ENCODE measurements at places on chromosomes 7 and 10.
A peak's percentile ranks its signal among the peaks of the same experiment; 100 is the strongest.

- DNase-seq: peak; percentile 63
These were observed 79.7 kb downstream of the DLG5 start for GRCh38 chr10:77846718-77847311.

GRCh38 chr10:17780727-17781126, 28.4 kb upstream of the MRC1 start:
- no peak for DNase-seq

GRCh38 chr7:1591876-1592275, 22.0 kb upstream of the PSMG3 start:
- no peak for DNase-seq

DNA sequence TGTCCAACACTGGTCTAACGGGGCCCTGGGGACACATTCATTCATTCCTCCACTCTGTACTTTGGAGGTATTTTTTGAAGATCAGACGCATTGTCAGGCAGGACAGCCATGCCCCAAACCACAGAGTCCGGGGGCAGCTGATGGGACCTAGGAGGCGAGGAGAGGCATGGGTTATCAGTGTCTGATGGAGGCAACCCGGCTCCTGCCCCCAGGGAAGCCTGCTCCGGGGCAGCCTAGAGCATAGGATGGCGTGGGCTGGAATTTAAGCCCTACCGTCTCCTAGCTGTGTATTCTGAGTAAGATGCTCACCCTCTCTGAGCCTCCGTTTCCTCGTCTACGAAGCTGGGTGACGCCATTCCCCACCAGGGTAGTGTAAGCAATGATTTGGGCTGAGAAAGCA, 55.4 kb upstream of the ELN start:
- no peak for DNase-seq

GRCh38 chr10:28879246-28879645, 201.9 kb downstream of the BAMBI start:
- no peak for DNase-seq

DNA sequence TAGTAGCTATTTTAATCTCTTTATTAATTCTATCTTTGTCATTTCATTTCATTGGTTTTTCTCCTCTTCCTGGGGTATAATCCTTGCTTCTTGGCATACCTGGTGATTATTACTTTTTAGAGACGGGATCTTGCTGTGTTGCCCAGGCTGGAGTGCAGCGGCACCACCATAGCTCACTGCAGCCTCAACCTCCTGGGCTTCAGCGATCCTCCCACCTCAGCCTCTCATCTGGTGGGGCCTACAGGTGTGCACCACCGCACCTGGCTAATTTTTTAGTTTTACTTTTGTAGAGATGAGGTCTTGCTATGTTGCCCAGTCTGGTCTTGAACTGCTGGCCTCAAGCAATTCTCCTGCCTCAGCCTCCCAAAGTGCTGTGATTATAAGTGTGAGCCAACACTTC, 22.0 kb upstream of the OCM2 start:
- DNase-seq: no peak

- DNase-seq: no peak
These were observed 57.2 kb downstream of the MAD1L1 start for GRCh38 chr7:2175514-2175913.

DNA sequence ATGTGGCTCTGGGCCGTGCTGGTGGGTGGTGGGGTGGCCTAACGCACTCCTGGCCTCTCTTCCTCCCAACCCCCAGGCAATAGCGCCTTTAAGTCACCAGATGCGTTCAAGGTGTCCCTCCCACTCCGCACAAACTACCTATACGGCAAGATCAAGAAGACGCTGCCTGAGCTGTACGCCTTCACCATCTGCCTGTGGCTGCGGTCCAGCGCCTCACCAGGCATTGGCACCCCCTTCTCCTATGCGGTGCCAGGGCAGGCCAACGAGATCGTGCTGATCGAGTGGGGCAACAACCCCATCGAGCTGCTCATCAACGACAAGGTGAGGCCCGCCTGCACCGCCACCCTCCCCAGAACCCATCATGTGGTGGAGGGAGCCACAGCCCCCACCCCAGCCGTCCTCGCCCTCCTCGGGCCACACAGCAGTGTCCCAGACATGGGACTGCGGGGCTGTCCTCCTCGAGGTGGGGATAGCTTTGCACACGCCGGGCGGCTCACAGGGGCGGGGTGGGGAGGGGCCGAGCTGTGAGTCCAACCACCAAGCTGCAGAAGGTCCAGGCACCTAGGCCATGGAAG, 7.8 kb downstream of the NPTX2 start:
- DNase-seq: no peak

DNA sequence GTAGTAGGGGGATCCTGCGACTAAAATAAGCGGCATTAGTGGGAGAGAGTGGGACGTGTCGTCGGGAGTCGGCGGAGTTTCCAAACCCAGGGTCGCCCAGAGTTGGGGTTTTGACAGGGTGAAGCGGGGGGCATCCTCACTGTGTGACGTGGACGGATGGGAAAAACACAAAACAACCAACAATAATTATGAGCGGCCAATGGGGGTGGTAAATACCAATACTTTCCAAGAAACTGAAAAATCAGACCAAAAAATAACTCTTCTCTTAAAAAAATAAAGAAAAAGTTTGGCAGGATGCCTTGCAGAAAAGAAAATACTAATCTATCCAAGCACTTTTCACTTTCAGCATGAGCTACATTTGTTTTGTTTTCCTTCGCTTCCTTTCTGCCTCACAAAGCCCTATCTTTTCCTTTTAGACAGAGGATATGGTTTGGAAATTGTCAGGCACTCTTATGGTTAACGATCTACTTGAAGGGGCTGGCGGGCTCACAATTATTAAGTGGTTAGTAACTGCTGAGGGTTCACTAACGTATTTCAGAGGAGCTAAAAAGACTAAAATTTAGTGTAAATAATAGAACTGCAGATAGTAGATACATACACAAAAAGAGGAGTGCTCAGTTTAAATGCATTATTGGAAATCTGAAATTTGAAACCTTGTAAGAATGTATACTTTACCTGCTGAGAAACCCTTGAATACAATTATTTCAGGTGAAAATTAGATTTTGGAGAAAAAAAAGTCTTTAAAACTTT, 802 bp upstream of the CDK6 start:
- DNase-seq: no peak

DNA sequence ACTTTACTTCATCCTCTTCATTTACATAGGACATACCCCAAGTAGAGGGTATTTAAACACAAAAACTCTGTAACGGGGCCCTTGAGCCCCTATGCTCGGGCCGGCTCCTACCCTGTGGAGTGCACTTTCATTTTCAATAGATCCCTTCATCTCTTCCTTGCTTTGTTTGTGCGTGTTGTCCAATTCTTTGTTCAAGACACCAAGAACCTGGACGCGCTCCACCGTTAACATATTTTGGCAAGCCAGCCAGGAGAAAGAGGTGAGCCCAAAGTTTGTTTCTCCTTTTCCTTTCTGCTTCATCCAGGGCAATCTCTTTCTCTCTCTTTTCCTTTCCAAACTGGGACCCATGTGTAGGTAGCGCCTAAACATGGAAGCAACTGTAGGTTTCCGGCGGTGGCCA, 26.0 kb upstream of the BNIP3 start:
- no peak for DNase-seq

GRCh38 chr7:43658718-43659548, 70.4 kb downstream of the COA1 start:
- DNase-seq: no peak

- peak; percentile 14 for DNase-seq
These were observed 7.8 kb downstream of the FBXW4 start for GRCh38 chr10:101687071-101687658.

GRCh38 chr10:123045961-123046731, 37.3 kb downstream of the ACADSB start:
- DNase-seq: no peak

GRCh38 chr10:26468700-26469099, 30.6 kb downstream of the APBB1IP start:
- DNase-seq: no peak

DNA sequence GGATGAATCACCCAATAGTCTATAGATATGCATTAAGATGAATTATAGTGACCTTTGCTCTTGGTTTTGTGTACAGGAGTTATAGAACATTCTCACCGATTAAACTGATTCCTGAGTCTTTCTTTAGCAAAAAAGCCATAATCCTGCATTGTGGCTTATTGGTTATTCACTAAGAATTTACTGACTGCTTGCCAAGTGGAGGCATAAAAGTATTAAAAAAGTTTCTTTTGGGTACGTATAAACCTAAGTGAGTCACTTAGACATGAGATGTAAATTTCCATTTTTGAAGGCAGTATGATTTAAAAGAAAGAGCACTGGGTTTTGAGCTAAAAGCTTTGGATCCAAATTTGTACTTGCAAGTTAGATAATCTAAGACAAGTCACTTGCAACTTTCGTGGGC, 100.7 kb downstream of the CDK6 start:
- DNase-seq: no peak
